A549 treated with RU486 at 1 μM for 4 hours (cell line): ENCODE measurements at places on chromosomes 12 and 14. TPM values are rescaled to one million over a fixed set of nuclear protein-coding genes. Genes with fewer than 3 reads are reported as not detected.

The PTPRB gene
- total RNA-seq = 0.69 to 1.1 TPM (median 0.86 TPM) in 5 replicates

The KRT73 gene
- not detected in 5 replicates for total RNA-seq

The NANOG gene
- not detected in 5 replicates for total RNA-seq

The MBIP gene
- total RNA-seq = 9.9 to 21.3 TPM (median 17.1 TPM) in 5 replicates

The ACOT4 gene
- total RNA-seq = 1.5 to 2.8 TPM (median 2.1 TPM) in 5 replicates

The NFE2 gene
- total RNA-seq = 0.07 to 0.32 TPM (median 0.13 TPM) in 3 of 5 replicates, not detected in the others

The PLEKHG7 gene
- total RNA-seq = 0.10 TPM in 1 of 5 replicates, not detected in the others

The MEG3 gene
- total RNA-seq = 44.1 to 69.8 TPM (median 51.9 TPM) in 5 replicates

The LLPH gene
- total RNA-seq = 50.7 to 60.1 TPM (median 56.3 TPM) in 5 replicates

The RERGL gene
- not detected in 5 replicates for total RNA-seq

The DYNC1H1 gene
- 204 to 253 TPM (median 221 TPM) in 5 replicates for total RNA-seq

The FGF6 gene
- not detected in 5 replicates for total RNA-seq

The UNC79 gene
- 0.02 to 0.03 TPM in 2 of 5 replicates, not detected in the others for total RNA-seq

The DCN gene
- total RNA-seq = not detected in 5 replicates

The TAC3 gene
- total RNA-seq = 0.20 TPM in 1 of 5 replicates, not detected in the others

The PRDM4 gene
- 19.2 to 21.8 TPM (median 20.6 TPM) in 5 replicates for total RNA-seq

The IFNG-AS1 gene
- not detected in 5 replicates for total RNA-seq

The NKX2-1 gene
- 0.07 TPM in 1 of 5 replicates, not detected in the others for total RNA-seq

The GALNT6 gene
- total RNA-seq = 2.6 to 4.3 TPM (median 4.0 TPM) in 5 replicates

The EFS gene
- total RNA-seq = not detected in 5 replicates

The PHLDA1 gene
- total RNA-seq = 30.3 to 70.2 TPM (median 66.0 TPM) in 5 replicates

The FGD4 gene
- total RNA-seq = 1.6 to 2.3 TPM (median 1.8 TPM) in 5 replicates

The SYT1 gene
- 3.3 to 7.2 TPM (median 7.0 TPM) in 5 replicates for total RNA-seq

The SAMD4A gene
- total RNA-seq = 5.2 to 7.8 TPM (median 6.4 TPM) in 5 replicates

The TAS2R43 gene
- total RNA-seq = not detected in 5 replicates

The TAS2R8 gene
- total RNA-seq = not detected in 5 replicates

The SLC2A14 gene
- 0.07 TPM in 1 of 5 replicates, not detected in the others for total RNA-seq

The TMCC3 gene
- total RNA-seq = 0.86 to 1.1 TPM (median 1.1 TPM) in 5 replicates

The TGM1 gene
- total RNA-seq = 0.53 to 1.1 TPM (median 1.0 TPM) in 5 replicates

The BCL2L14 gene
- total RNA-seq = not detected in 5 replicates

The KRT78 gene
- total RNA-seq = 0.08 TPM in 1 of 5 replicates, not detected in the others

The FOXG1 gene
- total RNA-seq = 0.05 to 0.17 TPM (median 0.13 TPM) in 5 replicates

The SMCO2 gene
- 0.21 TPM in 1 of 5 replicates, not detected in the others for total RNA-seq

The CLEC6A gene
- not detected in 5 replicates for total RNA-seq

The LPAR5 gene
- 0.30 to 0.91 TPM (median 0.50 TPM) in 5 replicates for total RNA-seq

The PRKAG1 gene
- total RNA-seq = 38.9 to 46.2 TPM (median 40.0 TPM) in 5 replicates

The HVCN1 gene
- 0.40 to 0.92 TPM (median 0.70 TPM) in 5 replicates for total RNA-seq

The LRTM2 gene
- total RNA-seq = not detected in 5 replicates

The VDR gene
- total RNA-seq = 2.8 to 3.6 TPM (median 3.0 TPM) in 5 replicates
